ENCODE measurements at places on chromosomes 12 and 14.

DNA sequence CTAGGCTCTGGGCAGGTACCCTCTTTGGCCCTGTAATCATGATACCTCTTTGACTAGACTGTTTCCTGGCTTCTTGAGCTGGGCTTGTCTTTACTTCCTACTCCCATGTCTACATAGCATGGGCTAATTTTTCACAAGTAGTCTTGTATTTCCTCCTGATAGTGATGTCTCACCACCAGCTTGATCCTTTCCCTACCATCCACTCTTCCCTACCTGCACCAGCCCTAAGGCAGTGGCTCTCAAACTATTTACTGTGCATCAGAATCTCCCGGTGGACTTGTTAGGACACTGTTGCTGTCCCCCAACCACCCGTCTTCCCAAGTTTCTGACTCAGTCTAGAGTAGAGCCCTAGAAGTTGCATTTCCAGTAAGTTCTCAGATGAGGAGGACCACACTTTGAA, 162.7 kb upstream of the AMIGO2 start:
- no peak for DNase-seq

DNA sequence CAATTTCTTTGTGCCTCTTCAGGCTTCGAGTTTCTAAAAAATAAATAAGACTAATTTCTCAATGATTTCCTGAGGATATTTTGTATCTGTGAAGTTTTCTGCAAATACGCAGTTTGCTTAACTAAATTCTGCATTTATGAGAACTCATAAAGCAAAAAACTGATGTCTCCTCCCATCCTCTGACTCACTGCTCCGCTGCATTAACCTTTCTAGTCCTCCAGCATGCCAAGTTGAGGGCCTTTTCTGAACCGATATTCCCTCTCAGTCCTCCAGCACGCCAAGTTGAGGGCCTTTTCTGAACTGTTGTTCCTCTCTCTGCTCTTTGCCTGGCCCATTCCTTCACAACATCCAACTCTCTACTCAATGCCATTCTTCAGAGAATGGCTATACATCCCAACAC, 3.2 kb downstream of the IPO8 start:
- no peak for DNase-seq

- DNase-seq, result peak; percentile 14
Measured at GRCh38 chr14:77738559-77739250, 22.3 kb downstream of the SNW1 start.

GRCh38 chr12:115411121-115411520, 727.1 kb upstream of the TBX3 start:
- no peak for DNase-seq

DNA sequence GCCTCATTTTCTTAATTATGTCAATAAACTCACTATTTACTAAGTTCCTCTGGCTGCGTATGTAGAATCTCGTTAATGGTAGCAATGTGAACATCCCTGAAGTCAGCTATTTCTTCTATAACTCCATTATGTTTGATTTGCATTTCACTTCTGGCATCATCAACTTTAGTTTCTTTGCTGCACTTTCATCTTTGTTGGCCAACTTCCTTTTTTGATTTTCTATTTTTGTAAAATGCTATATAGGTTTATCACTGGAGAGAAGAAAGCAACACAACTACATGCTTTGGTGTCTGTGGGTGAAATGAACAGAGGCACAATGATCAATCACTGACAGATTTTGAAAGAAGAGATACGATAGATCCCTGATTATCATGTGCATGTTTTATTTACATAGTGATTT, 58.5 kb upstream of the ATF7IP start:
- DNase-seq, result no peak

- no peak for DNase-seq
Measured at GRCh38 chr12:130339951-130340350, 2.3 kb downstream of the PIWIL1 start.

DNA sequence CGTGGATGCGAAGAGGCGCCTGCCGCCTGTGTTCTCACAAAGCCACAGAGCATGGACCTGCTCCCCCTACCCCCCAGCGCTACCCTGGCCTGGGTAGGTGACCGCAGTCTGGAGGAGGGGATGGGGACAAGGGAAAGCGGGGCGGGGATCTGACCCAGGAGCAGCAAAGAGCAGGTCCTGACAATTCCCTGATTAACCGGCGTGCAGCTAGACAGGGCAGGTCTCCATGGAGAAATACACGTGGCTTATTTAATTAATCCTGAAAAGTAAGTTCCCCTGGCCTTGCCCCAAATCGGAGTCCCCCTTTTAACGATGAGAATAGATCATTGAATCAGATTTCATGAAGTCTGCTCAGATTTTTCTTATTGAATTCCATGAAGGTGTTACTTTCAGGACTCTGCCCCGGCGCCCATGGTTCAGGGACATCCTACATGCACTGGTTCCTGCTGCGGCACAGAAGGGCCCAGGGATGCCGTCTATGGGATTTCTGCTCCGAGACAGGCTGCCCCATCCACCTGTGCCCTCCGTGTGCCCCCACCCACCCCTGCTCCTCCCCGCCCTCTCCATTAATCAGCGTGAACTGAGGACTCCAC, 251.0 kb upstream of the SFSWAP start:
- DNase-seq, result no peak

DNA sequence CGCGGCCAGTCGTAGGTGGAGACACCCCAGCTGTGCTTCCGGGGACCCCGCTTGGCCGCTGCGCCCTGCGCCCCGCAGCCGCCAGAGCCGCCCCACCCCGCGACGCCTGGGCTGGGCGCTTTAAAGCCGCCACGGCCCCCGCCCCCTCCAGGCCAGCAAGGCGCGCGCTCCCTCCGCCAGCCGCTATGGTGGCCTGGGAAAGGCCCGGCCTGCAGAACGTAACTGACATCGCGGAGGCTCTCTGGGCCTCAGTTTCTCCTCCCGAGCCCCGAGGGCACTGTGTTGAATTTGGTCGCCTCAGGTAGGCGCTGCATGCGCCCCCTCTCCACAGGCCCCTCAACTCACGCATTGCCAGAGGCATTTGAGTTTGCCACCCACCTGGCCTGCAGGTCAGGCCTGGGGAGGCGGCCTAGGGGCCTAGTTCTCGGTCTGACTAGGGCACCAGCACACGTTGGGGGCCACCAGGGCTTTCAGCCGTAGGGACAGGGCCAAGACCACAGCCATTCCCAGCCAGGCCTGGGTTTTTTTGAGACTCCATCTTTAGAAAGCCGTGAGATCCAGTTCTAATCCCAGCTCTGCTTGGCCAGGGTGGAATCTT, at the start of gene NGB:
NGB (minus strand) TSS at position 94 of the 598 bp plus-strand sequence. CDS start 269 bp downstream, outside the sequence.
- no peak for DNase-seq

GRCh38 chr12:117530796-117531195, 169.4 kb upstream of the NOS1 start:
- no peak for DNase-seq

DNA sequence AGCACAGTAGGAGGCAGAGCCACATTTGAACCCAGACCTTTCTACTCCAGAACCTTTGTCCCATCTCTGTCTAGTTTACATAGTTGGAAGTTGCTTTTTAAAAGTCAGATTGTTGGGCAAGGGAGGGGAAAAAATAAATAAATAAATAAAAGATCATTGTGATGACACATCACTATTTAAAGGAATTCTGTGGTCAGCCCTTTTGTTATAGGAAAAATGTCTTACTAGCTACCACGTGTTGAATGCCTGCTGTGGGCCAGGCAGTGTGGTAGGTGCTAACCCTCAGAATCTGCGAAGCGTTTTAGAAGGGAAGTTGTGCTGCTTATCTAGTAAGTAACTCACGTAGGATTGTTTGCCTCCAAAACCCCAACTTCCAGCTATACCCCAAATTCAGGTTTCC, 62.3 kb downstream of the BHLHE41 start:
- no peak for DNase-seq

DNA sequence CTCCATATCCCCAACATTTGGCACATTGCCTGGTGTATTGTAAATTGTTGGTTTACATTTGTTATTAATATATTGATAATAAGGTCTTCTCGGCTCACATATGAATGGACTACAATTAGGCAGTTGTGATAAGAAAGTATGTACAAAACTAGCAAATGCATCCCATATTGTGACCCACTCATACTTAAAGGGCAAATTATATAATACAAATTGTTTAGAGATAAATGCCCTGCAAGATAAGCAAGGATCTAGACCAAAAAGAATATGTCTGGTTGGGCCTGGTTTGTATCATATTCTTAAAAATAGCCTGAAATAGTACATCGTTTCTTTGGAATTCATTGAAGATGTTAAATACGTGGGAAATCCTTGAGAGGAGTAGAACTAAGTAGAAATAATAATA, 151.3 kb downstream of the CNTN1 start:
- DNase-seq, result no peak

DNA sequence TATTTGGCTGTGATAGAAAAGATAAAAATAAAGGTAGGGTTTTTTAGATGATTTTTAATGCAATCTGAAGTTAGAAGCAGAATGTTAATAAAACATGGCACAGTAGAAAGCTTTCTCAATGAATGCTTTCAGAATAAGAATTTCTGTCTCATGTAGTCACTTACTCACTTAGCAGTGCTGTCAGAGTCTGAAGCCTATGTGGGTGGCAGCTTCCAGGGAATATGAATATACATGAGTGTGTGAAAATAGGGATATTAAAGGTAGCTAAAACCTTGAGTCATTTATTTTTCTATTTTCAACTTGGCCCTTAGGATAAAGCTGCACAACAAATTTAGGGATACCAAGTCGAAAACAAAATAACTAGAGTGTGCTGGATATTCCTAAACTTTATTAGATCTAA, 427.9 kb downstream of the AEBP2 start:
- DNase-seq, result no peak

DNA sequence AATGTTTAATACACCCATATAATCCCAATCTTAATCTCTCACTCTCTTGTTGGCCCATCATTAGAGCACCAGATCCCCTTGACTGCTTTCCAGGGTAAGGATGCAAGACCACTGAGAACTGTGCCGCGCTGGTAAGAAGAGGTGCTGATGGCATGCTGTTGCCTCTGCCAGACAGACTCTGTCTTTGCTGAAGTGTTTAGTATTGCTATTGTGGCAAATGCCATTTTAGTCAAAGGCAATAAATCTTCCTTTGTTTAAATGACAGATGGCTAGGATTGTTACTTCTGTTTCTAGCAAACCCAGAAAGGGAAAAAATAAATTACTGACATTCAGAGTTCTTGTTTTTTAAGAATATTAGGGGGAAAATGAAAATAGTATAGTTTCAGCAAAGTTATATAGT, 152.3 kb downstream of the MON2 start:
- DNase-seq, result no peak

All from CD4-positive, alpha-beta T cell treated with Interleukin-12 subunit alpha and Interleukin-12 subunit beta, for 1 hour (primary cell).